ENCODE measurements at places on chromosomes 1 and 21.

DNA sequence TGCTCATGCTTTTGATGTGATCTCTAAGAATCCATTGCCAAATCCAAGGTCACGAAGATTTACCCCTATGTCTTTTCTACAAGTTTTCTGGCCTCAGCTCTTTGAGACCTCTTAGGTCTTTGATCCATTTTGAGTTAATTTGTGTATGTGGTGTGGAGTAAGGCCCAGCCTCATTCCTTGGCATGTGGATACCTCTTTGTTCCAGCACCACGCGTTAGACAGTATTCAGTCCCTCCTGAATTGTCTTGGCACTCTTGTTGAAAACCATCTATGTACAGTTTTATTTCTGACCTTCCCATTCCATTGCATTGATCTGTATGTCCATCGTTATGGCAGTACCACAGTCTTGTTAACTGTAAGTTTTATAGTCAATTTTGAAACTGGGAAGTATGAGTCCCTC lies 8.0 kb upstream of the FTCD start:
- no peak for DNase-seq

- peak; percentile 18 for DNase-seq
Measured at GRCh38 chr1:199265319-199265718, 626.5 kb downstream of the PTPRC start.

DNA sequence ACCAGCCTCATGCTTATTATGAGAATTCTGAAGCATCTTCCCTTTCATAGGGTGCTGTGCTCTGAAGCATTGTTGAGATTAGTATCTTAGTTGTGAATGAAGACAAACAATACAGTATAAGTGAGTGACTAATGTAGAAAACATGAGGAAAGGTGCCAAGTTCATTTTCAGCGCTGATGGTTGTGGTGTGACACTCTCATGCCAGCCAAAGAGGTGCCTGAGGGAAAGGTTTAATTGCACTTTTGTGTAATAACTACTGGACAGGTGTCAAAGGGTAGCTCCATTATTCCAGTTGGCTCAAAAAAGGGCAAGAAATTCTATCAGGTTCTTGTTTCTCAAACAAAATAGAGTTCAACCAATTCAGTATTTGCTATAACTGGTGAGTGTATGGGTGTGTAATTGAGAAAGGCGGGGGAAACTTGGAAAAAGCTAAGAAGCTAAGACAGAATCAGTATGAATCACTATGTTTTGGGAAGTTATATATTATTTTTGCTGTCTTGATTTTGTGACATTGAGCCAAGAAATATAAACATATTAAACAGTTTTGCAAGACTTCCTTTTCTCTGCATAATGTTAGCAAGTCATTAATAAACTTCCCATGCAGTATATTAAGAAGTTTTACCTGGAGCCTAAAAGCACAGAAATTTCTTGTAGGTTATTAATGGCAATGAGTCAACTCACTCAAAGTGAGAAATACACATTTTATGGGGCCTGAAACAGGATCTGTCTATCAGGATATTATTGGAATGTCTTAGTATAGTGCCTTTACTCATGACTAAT lies 31.8 kb downstream of the KCNK2 start:
- DNase-seq = peak; percentile 87

- DNase-seq = peak; percentile 24
Measured at GRCh38 chr21:21159253-21159899, 161.2 kb downstream of the NCAM2 start.

DNA sequence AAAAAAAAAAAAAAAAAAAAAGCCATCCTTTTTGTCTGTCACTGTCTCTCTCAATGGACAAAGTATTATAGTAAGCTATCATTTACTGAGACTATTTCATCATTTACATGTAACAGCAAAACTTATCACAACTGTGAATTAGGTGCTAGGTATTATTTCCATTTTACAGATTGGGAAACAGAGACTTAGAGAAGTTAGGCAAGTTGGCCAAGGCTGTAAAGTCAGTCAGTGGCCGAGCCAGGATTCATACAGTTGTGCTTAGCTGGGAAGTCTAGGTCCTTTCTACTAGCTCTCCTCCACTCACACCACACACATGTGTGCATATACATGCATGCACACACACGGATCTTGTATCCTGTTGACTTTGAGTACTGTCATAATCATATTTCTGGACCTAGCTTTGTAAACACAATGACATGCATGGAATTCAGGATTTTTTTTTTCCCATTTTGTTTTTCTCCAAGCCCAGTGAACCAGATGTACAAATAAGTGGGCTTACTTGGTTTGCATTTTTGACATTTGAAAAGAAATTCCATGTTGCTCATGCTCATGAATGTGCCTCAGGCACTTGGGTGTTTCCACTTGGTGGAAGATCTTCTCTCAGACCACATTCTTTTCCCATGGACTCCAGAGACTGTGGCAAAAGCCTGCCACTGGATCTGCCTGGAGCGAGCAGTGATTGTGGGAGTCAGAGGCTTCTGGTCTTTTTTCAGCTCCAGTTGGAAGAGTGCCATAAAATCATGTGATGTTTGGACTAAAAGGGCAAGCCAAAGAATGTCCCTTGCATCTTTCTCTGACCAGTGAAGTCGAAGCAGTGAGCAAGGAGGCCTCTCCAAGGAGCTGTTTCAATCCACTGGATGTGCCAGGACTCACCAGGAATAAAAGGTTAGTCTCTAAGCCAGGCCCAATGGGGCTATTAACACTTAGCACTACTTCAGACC lies 61.7 kb upstream of the DNAJC6 start:
- peak; percentile 96 for DNase-seq

DNA sequence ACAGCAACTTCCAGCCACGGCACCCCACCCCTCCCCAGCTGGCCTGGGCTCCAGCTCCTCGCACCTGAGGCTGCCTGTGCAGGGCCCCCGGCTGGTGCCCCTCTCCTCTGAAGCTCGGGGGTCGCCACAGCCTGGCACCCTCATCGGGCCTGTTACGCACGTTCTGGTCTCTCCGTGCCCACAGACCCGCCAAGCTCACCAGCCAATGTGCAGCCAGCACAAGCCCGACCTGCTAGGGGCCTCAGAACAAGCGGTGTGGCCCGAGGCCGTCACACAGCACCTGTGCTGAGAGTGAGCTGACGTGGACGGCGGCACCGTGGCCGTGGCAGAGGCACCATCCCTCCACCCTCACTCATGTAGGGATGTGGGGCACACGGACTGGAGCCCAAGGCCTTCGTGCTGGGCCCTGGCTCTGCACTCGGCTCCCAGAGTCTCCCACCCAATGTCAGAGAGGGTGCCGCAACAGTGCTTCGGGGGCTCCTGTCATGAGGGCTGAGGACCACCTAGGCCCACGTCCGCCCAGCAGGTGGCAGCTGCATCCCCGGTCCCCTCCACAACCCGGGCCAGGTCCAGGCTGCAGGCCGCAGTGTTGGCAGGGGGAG lies 4.4 kb upstream of the SAMD11 start:
- DNase-seq = no peak

Data from GM23248 (cell line).